ENCODE measurements at places on chromosomes 13 and 19.

GRCh38 chr13:110922506-110922905 is 7.6 kb upstream of the ANKRD10 start:
- DNase-seq = no peak

DNA sequence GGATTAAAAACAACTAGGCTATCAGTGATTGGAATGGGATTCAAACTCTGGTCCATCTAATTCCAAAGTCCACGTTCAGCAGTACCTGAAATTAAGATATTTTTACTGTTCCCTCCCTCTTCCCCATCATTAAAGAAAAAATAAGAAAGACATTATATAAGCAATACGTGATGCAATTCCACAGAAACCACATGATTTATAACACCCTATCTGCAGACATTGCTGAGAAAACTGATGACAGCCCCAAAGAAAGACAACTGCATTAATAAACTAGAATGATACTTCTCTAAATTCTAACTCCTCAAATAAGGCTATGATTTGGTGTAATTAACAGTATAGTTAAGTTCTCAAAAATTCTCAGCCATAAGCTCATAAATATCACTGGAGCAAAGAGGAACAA is 19.1 kb downstream of the LNX2 start:
- DNase-seq = no peak

DNA sequence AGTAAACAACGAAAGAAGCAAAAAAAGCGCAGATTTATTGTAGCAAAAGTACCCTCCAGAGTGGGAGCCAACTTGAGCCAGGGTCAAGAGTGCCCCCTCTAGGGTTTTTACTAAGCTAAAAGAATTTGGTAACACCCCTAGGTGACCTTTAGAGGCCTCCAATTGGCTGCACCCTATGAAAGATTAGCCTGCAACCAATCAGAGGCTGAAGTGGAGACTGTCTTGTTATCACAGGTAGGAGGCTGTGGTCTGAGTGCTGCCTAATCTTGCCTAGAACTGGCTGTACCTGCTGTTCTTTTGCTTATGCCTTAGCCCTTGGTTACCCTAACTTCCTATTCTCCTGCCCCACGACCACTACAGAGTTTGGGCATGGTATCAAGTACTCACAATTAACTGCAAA is 38.3 kb downstream of the ANKRD10 start:
- DNase-seq = no peak

DNA sequence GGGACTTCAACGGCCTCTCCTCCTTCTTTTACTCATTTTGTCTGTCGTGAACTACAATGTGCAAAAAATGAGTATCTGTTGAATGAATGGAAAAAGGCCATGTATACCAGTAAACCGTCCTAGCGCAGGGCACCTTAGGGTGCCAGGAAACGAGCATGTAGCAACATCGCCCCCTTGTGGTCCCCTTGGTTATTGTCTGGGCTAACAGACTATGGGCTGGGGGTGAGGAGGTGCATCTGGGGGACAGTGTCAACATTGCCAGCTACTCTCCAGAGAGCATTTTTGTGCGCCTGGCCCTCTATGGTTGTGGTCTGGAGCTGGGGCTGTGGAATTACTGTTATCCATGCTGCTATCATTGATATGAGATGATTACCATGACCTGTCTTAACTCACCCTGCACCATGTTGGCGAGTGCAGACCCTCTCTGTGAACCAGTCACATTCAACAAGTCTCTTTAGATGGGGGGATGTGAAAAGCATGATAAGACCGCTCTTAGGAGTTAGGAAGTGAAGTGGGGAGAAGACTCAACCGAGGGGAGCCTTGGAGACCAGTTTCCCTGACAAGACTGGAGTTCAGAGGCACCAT is 22.8 kb upstream of the SIGLEC11 start:
- DNase-seq = peak; percentile 31

GRCh38 chr19:18300930-18301717 is 19.7 kb upstream of the JUND start:
- DNase-seq = peak; percentile 80

- no peak for DNase-seq
Measured at GRCh38 chr19:45170146-45171106, 7.6 kb downstream of the TRAPPC6A start.

DNA sequence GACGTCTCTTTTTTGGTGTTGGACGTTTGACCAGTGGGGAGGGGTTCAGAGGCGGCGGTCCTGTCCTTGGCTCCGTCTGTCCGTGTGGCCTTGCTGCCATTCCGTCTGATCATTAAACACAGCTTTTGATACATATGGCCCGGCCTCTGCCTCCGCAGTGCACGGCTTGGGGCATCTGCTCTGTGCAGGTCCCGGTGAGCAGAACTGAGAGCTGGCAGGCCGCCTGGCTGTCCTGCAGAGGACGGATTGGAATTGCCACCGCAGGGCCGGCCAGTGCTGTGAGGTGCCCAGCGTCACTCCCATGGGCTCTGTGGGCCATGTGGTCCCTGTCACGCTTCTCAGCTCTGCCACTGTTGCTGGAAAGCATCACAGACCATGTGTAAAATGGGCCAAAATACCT is 5.4 kb upstream of the TMPRSS9 start:
- no peak for DNase-seq

- DNase-seq = peak; percentile 88
Measured at GRCh38 chr13:90686442-90686841, 661.0 kb upstream of the MIR17HG start.

GRCh38 chr19:7982103-7982502 is 23.3 kb downstream of the ELAVL1 start:
- DNase-seq = no peak

DNA sequence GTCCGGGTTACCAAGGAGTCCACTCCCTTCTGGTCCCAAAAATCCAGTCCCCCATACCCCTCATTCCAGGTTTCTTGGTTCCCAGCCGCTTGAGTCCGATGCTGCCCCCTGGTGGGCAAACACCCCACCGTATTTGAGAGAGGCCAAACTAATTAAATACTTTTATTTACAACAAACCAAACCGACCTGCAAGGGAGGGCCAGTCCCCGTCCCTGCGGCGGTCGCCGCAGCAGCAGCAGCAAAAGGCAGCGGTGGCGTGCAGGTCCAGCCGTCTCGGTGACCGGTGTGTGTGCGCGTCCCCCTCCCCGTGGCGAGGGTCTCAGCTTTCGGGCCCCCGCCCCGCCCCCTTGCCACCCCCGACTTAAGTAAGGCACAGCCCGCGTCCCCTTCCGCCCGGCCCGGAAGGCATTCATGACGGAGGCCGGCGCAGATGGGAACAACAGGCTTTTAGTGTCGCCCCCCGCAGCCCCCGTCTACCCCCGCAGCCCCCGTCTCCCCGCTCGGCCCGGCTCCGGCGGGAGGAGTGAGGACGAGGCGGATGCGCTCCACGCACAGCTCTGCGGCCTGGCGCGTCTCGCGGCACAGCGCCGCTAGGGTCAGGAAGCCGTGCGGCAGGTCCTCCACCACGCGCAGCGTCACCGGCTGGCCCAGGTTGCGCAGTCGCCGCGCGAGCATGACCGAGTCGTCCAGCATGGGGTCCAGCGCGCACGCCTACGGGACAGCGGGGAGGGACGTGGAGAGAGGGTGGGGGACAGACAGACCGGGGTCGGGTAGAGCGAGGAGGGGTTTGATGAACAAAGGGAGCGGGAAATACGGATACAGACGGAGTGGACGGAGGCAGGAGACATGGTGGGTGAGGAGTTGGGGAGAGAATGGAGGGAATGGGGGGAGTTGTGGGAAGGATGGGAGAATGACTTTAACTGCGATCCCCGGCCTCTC is 11.5 kb upstream of the CNFN start:
- DNase-seq = peak; percentile 81

- DNase-seq = peak; percentile 50
Measured at GRCh38 chr13:48235341-48236135, 2.5 kb downstream of the ITM2B start.

GRCh38 chr19:7657131-7657751 is 11.6 kb upstream of the RETN start:
- no peak for DNase-seq

- DNase-seq = no peak
Measured at GRCh38 chr19:50340331-50340730, 11.2 kb upstream of the KCNC3 start.

DNA sequence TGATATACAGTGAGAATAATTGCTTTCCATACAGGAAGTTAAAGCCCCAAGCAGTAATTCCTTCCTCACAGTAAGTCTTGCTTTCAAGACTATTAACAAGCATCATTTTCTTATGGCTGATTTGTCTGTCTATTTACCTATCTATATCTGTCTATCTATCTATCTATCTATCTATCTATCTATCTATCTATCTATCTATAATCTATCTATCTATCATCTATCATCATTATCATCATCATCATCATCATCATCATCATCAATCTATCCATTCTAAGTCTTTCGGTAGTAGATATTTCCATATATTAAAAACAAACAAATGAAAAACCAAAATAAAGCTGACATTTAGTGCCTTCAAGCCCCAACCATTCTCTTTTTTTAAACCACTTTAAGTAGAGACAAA is 224.4 kb upstream of the RXFP2 start:
- DNase-seq = no peak

DNA sequence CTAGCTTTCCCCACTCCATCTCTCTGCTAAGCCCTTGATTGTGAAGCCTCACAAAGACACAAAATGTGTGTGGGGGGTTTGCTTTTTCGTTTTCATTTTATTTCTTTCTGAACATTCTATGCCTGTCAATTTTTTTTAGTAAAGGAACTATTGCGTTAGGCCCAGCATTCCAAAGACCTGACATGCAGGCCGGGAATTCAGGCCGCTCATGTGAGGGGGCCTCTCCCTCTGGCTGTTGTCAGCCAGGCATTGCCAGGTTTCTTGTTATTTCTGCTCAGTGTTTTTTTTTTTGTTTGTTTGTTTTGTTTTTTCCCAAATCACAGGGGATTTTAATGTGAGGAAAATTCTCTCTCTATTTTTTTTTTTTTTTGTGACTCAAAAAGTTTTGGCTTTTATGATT is 10.3 kb upstream of the MEDAG start:
- peak; percentile 97 for DNase-seq

DNA sequence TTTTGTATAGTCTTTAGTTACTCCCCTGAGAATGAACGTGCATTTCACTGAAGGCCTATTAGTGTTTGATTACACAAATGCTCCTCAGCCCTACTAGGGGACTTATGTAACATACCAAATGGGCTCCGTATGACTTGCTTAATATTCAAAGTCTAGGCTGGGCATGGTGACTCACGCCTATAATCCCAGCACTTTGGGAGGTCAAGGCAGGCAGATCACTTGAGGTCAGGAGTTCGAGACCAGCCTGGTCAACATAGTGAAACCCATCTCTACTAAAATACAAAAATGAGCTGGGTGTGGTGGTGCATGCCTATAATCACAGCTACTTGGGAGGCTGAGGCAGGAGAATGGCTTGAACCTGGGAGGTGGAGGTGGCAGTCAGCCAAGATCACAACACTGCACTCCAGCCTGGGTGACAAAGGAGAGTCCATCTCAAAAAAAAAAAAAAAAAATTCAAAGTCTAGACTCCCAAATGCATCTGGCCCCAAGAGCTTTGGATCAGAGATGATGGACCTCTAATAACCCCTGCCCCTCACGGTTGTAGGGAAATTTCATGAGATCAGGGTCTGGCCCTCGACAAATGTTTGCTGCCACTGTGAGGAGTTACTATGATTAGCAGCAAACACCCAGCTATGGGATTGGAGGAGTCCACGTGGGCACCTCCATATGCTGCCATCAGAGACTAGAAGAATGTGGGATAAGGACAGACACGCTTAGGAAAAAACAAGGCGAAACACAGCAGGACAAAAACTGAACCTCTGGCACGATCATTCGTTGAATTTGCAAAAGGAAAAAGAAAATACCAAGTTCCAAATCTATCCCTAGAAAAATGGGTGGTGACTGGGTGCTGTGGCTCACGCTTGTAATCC is 4.6 kb downstream of the FBXO17 start:
- DNase-seq = peak; percentile 50

GRCh38 chr13:101627556-101627943 is 175.1 kb downstream of the ITGBL1 start:
- DNase-seq = no peak

DNA sequence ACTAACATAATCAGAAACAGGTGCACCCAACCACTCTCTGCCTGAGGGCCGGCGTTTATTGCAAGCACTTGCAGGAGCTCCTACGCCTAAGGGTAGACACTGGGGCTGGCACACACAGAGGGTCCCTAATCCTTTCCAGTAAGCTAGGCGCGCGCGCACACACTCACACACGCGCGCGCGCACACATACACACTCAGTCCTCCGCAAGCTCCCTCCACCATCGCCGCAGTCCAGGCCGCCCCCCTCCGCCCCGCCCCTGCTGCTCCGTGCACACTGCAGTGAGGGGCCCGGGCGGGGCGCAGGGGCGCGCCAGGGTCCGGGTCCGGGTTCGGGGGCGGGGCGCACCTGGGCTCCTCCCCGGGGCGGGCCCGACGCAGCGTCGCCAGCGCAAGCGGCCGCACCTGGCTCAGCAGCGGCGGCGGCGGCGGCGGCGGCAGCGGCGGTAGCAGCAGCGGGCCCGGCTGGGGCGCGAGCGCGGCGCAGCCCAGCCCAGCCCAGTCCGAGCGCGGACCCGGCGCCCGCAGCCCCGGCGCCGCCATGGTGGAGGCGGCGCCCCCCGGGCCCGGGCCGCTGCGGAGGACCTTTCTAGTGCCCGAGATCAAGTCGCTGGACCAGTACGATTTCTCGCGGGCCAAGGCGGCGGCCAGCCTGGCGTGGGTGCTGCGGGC is at the start of gene CAMSAP3:
TSS of gene CAMSAP3 (plus strand) at position 398 of the 668 bp plus-strand sequence. CDS start at position 538, 140 bp downstream.
- DNase-seq = no peak

GRCh38 chr13:32726374-32727037 is 140.3 kb downstream of the PDS5B start:
- peak; percentile 32 for DNase-seq

DNA sequence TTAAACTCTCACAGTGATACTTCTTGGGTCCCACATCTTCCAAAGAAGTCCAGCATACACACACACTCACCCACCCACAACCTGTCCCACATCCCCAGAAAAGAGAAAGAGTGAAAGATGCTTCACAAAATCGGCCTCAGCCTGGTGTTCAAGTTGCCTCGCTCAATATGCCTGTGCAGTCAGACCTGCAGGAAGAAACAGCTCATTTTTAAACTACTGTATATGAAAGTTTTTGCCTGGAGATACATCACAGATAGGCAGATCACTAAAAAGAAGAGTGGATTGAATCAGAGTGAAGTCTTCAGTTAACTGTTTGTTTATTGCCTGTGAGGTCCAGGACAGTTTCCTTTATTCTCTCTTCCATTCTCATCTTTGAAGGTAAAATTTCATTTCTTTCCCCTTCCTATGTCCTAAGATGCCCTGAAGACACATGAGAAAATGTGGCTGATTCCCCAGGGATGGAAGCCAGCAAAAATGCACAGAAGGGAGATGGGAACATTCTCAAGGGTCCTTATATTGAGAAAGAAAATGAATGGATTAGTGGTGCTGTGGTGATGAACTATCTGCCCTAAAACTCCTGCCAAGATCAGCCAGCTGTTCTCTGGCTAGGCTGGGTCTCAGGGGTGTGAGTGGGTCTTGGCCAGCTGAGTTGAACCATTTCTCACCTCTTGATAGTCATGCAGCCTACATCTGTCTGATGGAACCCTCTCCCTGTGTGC is 259.0 kb downstream of the ITGBL1 start:
- no peak for DNase-seq

GRCh38 chr19:33064792-33065550 is at the start of gene RHPN2:
Gene RHPN2 (minus strand): TSS chr19:33064888. CDS start chr19:33064852, 36 bp downstream.
- peak; percentile 81 for DNase-seq

- DNase-seq = peak; percentile 75
Measured at GRCh38 chr19:10286803-10287737, at the start of gene ICAM4. Gene ICAM4 (plus strand): TSS chr19:10286955. CDS start chr19:10287013, 58 bp downstream.

- DNase-seq = no peak
Measured at GRCh38 chr13:47168618-47169017, 271.8 kb upstream of the HTR2A start.

- DNase-seq = no peak
Measured at GRCh38 chr19:39332293-39332692, 3.5 kb downstream of the GMFG start.

GRCh38 chr13:24348385-24348784 is 39.0 kb downstream of the C1QTNF9 start:
- DNase-seq = peak; percentile 5

- DNase-seq = no peak
Measured at GRCh38 chr19:369876-370275, 25.3 kb upstream of the MIER2 start.
